ENCODE measurements at places on chromosomes 2 and 18.

- no peak for DNase-seq
Observed at GRCh38 chr18:58491773-58492752, 136.8 kb downstream of the ALPK2 start.

- DNase-seq = no peak
Observed at GRCh38 chr2:43233218-43234212, 7.1 kb upstream of the ZFP36L2 start.

DNA sequence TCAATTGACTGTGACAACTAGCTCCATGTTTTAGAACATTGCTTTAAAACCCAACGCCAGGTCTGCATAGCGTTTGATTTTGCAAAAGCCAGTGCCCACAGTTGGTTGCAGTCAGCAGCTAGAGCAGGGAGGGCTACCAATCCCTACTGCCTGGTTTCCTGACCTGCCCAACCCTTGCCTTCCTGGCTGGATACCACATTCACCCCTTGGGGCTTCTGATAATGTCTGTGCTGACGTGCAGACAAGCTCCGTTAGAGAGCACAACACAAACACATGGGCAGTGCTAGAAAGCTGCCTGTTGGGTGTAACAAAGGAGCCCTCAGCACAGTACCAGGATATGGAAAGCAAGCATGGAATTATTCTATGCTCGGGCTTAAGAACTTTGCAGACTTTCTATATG, 71.4 kb upstream of the THSD7B start:
- DNase-seq = no peak

GRCh38 chr2:873651-874580, 76.7 kb upstream of the SNTG2 start:
- DNase-seq = no peak

GRCh38 chr2:64165706-64166105, 21.5 kb upstream of the PELI1 start:
- no peak for DNase-seq
